Stimulated activated CD8-positive, alpha-beta memory T cell treated with anti-CD3 and anti-CD28 coated beads, Interleukin-7, amount 100 ng/mL, for 1 hour (primary cell): ENCODE measurements at places on chromosomes 1 and 21.

DNA sequence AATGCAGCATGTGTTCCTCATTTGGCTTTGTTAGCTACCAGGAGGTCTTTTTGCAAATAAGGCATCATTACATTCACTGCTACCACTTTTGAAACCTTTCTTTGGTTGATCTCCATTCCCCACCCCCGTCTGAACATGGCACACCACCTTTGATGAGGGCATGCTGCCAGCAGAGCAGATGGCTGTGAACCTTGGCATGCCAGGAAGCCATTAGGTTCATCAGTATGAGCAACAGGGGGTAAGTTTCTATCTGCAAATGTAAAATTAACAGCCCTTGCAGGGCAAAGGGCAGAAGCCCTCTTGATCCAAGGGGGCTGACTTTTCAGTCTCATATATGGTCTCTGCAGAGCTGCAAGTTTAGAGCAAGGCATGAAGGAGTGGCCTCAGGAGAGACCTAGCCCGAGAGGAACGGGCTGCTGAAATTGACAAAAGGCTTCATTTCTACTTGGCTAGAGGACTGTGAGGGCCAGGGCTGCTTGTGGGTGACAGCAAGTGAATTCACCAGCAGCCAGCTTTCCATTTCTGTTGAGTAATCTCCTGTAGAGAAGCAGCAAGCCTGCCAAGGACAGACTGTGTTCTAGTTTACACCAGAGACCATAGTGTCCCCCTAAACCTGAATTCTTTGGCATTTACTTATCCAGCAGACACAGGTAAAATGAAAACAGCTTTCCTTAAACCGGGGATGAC lies 127.9 kb downstream of the ZNF326 start:
- no peak for DNase-seq

DNA sequence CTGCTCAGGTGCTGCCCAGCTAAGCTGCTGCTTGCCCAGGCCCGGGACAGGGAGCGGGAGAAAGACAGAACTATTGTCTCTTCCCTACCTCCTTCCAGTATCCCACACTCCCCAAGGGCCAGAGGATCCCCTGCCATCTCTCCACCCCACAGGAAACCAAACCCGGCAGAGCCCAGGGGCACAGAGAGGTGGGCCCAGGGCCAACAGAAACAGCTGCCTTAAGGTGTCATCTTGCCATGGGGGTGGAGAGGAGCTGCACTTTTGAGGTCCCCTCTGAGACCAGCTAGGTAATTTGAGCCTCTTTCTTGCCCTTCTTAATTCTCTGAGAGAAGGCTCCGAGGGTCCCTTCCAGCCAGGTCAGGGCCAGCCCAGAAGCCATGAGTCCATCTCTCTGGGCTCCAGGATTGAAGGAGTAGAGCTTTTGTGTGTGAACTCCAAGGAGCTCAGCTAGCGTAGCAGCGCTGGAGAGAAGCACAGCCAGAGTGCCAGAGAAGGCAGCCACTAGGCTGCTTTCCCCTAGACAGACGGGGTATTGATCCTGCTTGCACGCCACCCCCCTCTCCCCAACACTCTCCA lies 9.7 kb upstream of the GPR61 start:
- no peak for DNase-seq

DNA sequence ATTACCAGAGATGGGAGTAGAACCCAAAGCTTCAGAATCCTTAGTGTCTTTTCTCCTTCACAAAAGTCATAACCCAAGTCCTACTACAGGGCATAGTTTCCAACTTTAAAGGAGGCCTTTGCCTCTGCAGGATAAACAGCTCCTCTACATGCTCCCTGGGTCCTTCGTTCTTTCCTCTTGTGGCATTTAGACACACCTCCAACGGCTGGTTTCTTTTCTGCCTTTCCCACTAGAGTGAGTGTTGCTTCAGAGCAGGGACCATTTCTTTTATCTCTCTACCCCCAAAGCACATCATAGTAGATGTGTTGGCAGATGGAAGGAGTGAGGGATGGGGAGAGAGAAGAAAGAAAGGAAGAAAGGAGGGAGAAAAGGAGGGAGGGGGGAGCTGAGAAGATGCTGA lies 144.7 kb upstream of the SPATA6 start:
- DNase-seq = no peak

DNA sequence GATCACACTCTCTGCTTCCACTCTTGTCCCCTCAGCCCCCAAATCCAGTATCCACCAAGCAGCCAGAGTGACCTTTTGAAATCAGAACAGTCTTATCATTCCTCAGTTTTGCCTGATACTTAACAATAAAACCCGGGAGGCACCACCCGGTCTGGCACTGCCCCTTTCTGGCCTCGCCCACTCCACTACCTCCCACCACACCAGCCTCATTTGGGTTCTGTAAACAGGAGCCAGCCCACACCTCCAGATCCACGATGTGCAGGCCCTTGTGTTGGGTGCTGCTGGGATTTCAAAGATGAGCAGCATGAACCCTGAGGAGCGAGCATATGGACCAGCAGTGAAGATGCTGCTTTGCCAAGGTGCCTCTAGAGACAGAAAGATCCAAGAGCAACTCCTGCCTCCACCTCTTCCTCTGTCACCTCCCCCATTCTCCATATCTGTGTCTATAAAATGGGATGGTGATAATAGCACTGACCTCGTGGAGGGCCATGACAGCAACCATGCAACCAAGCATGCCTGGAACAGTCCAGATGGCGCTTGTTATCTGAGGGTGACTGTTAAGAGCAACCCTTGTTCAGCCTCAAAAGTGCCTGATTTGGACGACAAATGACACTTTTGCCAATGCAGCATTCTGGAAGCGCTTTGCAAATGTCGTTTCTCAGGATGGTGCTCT lies 136.0 kb downstream of the IGSF21 start:
- DNase-seq = no peak

GRCh38 chr1:157269656-157270375 lies 131.6 kb upstream of the ETV3 start:
- DNase-seq = no peak

DNA sequence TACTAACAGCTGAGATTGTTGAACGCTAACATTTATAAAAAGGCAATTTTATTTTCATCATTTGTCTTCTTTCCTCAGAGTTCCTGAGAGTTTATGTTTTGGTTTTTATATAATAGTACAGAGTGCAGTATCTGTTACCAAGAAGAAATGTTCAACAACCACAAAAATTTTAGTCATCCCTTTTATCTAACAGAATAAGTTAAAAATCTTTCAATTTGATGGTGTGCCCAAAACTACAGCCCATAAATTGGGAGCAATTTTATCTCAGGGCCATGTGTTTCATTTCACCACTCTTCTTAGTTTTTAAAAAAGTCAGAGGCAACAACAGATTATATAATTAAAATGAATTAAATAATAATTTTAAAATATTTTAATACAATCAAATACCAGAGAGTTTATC lies 37.1 kb downstream of the NEXN start:
- no peak for DNase-seq

- no peak for DNase-seq
Observed at GRCh38 chr1:244171241-244171985, 120.3 kb downstream of the ZBTB18 start.
